Activated CD4-positive, alpha-beta T cell treated with anti-CD3 and anti-CD28 coated beads, Interleukin-2, amount 10 ng/mL, durations not matched to agents 7 days and 5 days (primary cell): ENCODE measurements at places on chromosomes 5 and 9.

- no peak for DNase-seq
Measured at GRCh38 chr9:110744715-110745384, 76.3 kb downstream of the MUSK start.

- no peak for DNase-seq
Measured at GRCh38 chr5:171420431-171421241, 1.2 kb downstream of the FGF18 start.

GRCh38 chr5:52811067-52811749 is 23.5 kb downstream of the ITGA1 start:
- DNase-seq = no peak

- DNase-seq = no peak
Measured at GRCh38 chr5:137370096-137371071, 128.7 kb downstream of the SPOCK1 start.

DNA sequence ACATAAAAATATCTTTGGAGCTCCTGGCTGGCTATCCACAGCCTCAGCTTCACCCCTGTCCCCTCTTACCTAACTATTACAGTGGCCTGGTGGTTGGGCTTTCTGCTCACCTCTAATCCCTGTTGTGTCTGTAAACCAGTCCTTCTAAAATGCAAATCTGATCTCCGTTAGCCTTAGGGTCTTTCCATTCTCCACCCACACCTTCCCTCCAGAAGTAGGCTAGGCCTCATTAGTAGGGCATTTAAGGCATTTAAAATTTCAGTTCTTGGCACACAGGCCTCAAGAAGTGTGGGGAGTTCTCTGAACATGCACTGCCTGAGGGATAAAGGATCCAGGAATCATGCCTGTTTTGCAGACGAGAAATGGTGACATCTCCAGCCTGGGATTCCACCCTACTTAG is 26.4 kb upstream of the STC2 start:
- DNase-seq = no peak

- DNase-seq = no peak
Measured at GRCh38 chr5:143775258-143775657, 36.7 kb upstream of the HMHB1 start.
